ENCODE measurements at places on chromosomes 1 and 21.

GRCh38 chr1:6197746-6198427, 1.5 kb downstream of the RPL22 start:
- H3K27ac ChIP-seq: no peak overlapping the region
- no peak for DNase-seq
- no peaks in the 10 kb centered on the region for H3K27me3 ChIP-seq
- peaks cover 33% of the 10 kb centered on the region for H3K4me1 ChIP-seq

GRCh38 chr1:26189751-26190275, 589 bp upstream of the CATSPER4 start:
- no peaks in the 10 kb centered on the region for H3K27me3 ChIP-seq
- no peak overlapping the region for H3K4me3 ChIP-seq
- no peak overlapping the region for H3K27ac ChIP-seq

DNA sequence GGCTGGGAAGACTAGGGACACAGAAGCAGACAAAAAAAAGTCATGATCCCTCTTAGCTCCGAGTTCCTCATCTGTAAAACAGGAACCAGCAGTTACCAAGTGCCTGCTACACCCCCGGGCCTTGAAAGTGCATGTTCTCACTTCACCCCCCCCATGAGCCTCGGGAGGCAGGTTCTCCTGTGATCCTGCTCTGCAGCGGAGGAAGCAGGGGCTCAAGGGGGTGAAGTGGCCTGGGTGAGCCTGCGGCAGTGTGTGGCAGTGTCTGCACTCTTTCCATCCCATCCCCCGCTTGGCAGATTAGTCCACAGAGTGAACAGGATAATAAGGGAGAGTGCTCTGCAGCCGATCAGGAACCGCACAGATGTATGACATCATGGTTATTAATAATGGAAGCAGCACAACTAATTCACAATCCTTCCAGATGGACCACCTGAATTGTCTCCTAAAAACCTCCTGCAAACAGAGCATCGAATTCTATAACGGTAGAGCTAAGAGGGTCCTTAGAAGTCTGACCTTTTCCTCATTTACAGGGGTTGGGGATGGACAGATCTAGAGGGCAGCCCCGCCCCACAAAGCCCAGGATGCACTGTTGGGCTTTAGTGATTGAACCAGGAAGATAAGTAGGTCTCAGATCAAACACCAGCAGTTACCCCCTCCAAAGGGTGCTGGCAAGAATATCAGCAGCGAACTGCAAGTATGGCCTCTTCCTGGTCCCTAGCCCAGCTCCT, 174.1 kb upstream of the EDN2 start:
- no peaks in the 10 kb centered on the region for H3K36me3 ChIP-seq
- H3K27me3 ChIP-seq: no peaks in the 10 kb centered on the region
- H3K27ac ChIP-seq: no peak overlapping the region
- H3K4me1 ChIP-seq: peaks cover 12% of the 10 kb centered on the region

DNA sequence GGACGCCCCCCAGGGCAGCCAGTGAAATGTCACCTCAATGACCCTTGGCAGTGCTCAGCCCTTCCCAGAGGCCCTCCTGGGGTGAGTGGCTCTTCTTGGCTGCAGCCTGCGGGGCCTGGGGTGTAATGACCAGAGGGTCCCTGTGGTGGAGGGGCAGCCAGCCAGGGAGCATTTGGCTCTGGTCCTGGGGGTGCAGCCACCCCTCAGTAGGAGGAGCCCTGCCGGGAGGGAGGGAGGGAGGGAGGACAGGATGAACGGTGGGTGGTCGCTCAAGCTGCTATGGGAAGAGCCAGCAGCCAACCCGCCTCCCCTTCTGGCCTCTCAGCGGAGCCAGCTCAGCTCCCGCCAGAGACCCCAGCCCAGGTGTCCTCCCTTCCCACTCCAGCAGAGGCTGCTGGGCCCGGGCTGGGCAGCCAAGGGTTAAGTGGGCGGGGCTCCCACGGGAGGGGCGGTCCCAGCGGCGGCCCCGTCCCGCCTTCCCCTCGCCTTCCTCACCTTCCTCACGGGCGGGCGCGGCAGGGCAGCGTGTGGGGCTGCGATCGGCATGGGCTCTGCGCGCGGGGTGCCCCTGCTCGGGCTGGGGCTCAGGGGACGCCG, 9.0 kb upstream of the PLCH2 start:
- no peaks in the 10 kb centered on the region for H3K36me3 ChIP-seq
- H3K27me3 ChIP-seq: no peaks in the 10 kb centered on the region
- H3K27ac ChIP-seq: no peak overlapping the region
- peaks cover 12% of the 10 kb centered on the region for H3K4me1 ChIP-seq
- DNase-seq: no peak
- no peak overlapping the region for H3K4me3 ChIP-seq

- no peak for DNase-seq
- H3K27me3 ChIP-seq: no peaks in the 10 kb centered on the region
- H3K4me3 ChIP-seq: no peak overlapping the region
- H3K4me1 ChIP-seq: peaks cover 12% of the 10 kb centered on the region
- H3K27ac ChIP-seq: no peak overlapping the region
These were observed 15.1 kb downstream of the STUM start for GRCh38 chr1:226563666-226564065.
